ENCODE measurements at places on chromosomes 13 and 19. TPM values are rescaled to one million over a fixed set of nuclear protein-coding genes. Genes with fewer than 3 reads are reported as not detected.

INSR gene
- total RNA-seq, result 11.7 TPM

MED16 gene
- total RNA-seq, result 20.9 TPM

CBARP gene
- total RNA-seq, result 4.5 TPM

CLEC17A gene
- not detected for total RNA-seq

ZNF57 gene
- total RNA-seq, result 4.6 TPM

FREM2 gene
- not detected for total RNA-seq

OR7A5 gene
- total RNA-seq, result not detected

UNC13A gene
- under 0.01 TPM for total RNA-seq

ZNF296 gene
- not detected for total RNA-seq

IGFLR1 gene
- 1.4 TPM for total RNA-seq

GRCh38 chr13:99982731-99983498, 1.3 kb downstream of the ZIC2 start:
- H3K4me1 ChIP-seq, result no peaks in the 10 kb centered on the region
- H3K36me3 ChIP-seq, result no peaks in the 10 kb centered on the region
- no peak overlapping the region for H3K27ac ChIP-seq
- no peak overlapping the region for H3K4me3 ChIP-seq
- peaks cover 80% of the 10 kb centered on the region for H3K27me3 ChIP-seq
- DNase-seq, result no peak

DNA sequence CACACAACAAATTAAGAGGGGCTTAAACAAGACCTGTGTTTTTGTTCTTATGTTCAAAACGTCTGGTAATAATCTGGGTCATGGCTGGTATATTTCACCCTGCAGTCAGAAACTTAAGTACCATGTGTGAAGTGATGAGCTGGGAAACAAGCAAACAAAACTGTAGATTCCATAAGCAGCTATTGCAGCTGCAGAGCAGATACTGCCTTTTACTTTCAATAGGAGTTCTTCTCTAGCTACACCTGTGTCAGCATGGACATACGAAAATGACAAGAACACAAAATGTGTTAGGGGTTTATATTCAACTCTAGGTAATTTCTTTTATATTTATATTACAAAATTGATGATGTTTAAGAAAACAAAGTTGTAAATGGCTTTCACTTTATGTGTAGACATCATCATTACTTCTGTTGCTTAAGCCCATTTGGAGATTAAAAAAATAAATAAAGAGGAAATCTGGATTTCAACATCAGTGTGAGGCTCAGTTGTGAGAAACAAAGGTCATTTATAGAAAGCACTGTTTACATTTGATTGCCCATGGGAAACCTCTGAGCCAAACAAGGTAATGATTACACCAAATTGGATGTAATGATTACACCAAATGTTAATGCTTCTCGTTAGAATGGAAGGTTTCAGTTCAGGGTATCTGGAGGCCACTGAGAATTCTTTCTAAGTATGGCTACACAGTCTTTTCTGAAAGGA, 451.0 kb upstream of the SLC10A2 start:
- no peaks in the 10 kb centered on the region for H3K4me1 ChIP-seq
- H3K27ac ChIP-seq, result no peak overlapping the region
- no peaks in the 10 kb centered on the region for H3K27me3 ChIP-seq
- no peak overlapping the region for H3K4me3 ChIP-seq
- no peaks in the 10 kb centered on the region for H3K36me3 ChIP-seq

GRCh38 chr13:95197548-95197947, 103.7 kb downstream of the ABCC4 start:
- no peaks in the 10 kb centered on the region for H3K4me1 ChIP-seq
- no peaks in the 10 kb centered on the region for H3K36me3 ChIP-seq
- H3K27me3 ChIP-seq, result no peaks in the 10 kb centered on the region
- no peak overlapping the region for H3K4me3 ChIP-seq

- H3K4me3 ChIP-seq, result no peak overlapping the region
- H3K4me1 ChIP-seq, result no peaks in the 10 kb centered on the region
- no peak overlapping the region for H3K27ac ChIP-seq
- H3K27me3 ChIP-seq, result no peaks in the 10 kb centered on the region
Measured at GRCh38 chr13:62358646-62358932, 942.9 kb upstream of the PCDH20 start.

DNA sequence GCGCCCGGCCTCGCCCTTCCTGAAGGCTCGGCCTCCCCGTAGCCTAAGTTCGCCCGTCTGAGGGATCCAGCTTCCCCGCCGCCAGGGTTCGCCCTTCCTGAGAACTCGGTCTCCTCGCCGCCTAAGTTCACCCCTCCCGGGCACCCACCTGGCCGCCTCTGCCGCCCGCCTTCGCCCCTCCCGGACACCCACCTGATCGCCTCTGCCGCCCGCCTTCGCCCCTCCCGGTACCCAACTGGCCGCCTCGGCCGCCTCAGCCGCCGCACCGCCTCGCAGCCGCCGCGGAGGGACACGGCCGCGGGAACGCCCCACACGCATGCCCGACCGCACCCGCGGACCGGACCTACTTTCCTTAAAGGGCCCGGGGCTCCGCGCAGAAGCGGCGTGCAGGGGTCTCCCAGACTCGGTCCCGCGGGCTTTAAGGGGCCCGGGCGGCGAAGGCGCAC, at the start of gene MOB3A:
Gene MOB3A, minus strand, starts transcription at position 293 of the 446 bp plus-strand sequence. CDS start 17,766 bp downstream, outside the sequence.
- H3K27ac ChIP-seq, result peak within 1 kb of the TSS; percentile 88
- peak within 1 kb of the TSS; percentile 90 for H3K4me3 ChIP-seq
- peak; percentile 95 for DNase-seq

DNA sequence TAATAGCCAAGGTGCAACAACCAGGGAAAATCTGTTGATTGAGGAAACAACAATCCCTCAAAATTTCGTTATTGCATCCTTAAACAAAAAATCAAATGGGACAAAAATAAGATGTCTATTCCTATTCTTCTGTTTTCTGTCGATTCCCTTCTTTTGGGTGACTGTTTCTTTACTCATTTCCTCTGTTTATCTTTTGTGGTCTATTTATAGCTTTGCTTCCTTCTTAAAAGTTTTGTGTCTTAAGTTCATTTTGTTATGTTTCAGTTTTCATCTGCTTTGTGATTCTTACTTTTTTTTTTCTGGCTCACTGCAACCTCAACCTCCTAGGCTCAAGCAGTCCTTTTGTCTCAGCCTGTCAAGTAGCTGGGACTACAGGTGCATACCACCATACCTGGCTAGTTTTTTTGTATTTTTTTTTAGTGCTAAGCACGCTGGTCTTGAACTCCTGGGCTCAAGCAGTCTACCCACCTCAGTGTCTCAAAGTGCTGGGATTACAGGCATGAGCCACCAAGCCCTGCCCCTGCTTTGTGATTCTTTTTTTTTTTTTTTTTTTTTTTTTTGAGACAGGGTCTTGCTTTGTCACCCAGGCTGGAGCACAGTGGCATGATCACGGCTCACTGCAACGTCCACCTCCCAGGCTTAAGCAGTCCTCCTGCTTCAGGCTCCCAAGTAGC, 10.4 kb downstream of the ZNF146 start:
- peaks cover 29% of the 10 kb centered on the region for H3K4me1 ChIP-seq
- H3K36me3 ChIP-seq, result peaks cover 53% of the 10 kb centered on the region
- no peaks in the 10 kb centered on the region for H3K27me3 ChIP-seq
- peak overlapping the region; percentile 56 for H3K4me3 ChIP-seq

- peak; percentile 91 for DNase-seq
- peaks cover 17% of the 10 kb centered on the region for H3K4me1 ChIP-seq
- peak overlapping the region; percentile 100 for H3K27ac ChIP-seq
- peaks cover 9% of the 10 kb centered on the region for H3K36me3 ChIP-seq
- H3K27me3 ChIP-seq, result no peaks in the 10 kb centered on the region
Measured at GRCh38 chr19:5718579-5719273, 1.2 kb downstream of the LONP1 start.

DNA sequence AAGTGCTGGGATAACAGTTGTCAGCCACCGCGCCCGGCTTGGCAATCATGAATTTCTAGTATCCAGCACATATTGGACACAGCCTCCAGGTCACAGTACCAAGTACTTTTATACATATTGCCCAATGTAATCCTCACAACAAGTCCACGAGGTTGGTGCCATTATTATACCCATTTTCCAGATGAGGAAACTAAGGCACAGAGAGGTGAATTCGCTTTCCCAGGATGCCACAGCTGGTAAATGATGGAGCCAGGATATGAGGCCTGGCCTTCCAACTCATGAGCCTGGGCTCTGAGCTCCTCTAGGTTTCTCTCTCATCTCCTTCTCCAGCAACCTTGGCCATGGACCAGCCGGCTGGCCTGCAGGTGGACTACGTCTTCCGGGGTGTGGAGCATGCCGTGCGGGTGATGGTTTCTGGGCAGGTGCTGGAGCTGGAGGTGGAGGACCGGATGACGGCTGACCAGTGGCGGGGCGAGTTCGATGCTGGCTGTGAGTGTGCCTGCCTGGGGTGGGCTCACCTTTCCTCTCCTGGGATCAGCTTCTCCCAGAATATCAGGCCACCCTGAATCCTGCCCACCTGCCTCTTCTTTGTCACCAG, 7.5 kb downstream of the CCDC61 start:
- no peaks in the 10 kb centered on the region for H3K4me1 ChIP-seq
- no peak overlapping the region for H3K27ac ChIP-seq
- H3K27me3 ChIP-seq, result no peaks in the 10 kb centered on the region
- H3K4me3 ChIP-seq, result no peak overlapping the region

DNA sequence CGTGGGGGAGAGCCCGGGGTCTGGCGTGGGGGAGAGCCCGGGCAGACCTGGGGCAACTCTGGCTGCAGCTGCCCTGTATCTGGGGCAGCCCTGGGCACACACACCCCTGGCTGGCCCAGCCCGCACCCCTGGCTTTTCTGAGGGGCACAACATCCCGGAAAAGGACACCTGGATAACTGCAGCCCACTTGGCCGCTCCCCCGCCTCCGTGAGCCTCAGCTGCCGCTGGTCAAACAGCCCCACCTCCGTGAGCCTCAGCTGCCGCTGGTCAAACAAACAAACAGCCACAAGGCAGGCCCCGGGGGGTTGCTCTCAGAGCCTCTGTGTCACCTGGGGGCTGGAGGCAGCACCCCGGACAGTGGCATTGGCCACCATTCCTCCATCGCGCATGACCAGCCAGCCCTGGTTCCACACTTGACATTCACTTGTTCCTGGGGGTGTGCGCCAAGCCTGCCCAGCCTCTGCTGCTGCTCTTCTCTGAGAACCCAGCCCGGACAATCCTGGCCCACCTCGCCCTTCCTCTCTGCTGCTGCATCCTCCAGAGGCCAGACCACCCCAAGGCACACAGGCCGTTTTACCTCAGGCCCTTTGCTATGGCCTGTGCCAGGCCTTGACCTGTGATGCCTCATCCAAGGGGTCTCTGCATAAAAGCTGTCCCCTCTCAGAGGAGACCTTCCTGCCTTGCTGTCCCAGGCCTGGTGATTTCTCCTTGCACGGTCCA, 19.9 kb downstream of the CEBPG start:
- H3K4me1 ChIP-seq, result peaks cover 35% of the 10 kb centered on the region
- H3K27me3 ChIP-seq, result no peaks in the 10 kb centered on the region
- H3K4me3 ChIP-seq, result peak overlapping the region; percentile 42
- no peaks in the 10 kb centered on the region for H3K36me3 ChIP-seq

DNA sequence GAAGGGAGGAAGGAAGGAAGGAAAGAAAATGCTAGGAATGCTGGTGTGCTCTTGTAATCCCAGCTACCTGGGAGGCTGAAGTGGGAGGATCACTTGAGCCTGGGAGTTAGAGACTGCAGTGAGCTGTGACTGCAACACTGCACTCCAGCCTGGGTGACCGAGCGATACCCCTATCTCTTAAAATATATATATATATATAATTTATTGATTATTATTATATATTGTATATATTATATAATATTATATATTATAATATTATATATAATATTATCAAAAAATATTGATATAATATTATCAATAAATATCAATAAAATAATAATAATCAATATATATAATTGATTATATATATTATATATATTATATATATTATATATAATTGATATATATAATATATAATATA, 8.6 kb upstream of the ADGRL1 start:
- no peaks in the 10 kb centered on the region for H3K36me3 ChIP-seq
- H3K27me3 ChIP-seq, result no peaks in the 10 kb centered on the region
- no peak for DNase-seq

DNA sequence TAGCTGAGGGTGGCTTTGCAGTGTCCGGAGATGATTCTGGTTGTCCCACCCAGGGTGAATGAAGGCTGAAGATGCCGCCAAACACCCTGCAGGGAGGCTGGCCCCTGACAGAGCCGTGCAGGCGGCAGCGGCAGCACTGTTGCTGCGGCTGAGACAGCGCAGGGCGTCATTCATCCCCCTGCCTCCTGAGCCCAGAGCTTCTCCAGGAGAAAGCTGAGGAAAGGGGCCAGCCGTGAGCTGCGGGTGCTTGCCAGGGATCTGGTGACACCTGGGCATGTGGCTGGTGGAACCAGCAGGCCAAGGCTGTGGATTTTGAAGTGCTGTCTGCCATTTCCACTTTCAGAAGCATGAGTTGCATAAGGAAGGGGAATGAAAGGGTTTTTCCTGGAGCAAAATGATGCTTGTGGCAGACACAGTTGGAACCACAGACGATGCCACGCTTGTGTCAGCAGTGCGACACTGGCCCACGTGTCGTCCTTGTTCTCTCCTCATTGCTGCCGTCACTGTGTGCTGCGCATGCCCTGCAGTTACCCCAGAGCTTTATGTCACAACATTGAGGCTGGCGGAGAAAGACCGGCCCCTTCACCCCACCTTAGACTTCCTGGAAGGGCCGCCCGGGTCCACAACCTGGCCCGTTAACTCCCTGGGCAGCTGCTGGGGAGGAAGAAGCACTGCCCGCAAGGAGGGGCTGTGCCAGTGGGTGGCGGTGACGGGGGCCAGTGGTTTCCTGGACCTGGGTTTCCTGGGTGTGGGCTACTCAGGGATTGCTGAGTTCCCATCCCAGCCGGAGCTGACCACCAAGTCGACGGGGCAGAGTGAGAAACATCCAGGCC, 22.7 kb downstream of the TFDP1 start:
- H3K4me3 ChIP-seq, result no peak overlapping the region
- DNase-seq, result no peak
- no peaks in the 10 kb centered on the region for H3K27me3 ChIP-seq
- no peaks in the 10 kb centered on the region for H3K4me1 ChIP-seq

- no peak overlapping the region for H3K27ac ChIP-seq
- H3K4me1 ChIP-seq, result no peaks in the 10 kb centered on the region
- DNase-seq, result no peak
- H3K27me3 ChIP-seq, result peaks cover 3% of the 10 kb centered on the region
- no peak overlapping the region for H3K4me3 ChIP-seq
Measured at GRCh38 chr13:38743466-38743865, 56.6 kb downstream of the FREM2 start.

DNA sequence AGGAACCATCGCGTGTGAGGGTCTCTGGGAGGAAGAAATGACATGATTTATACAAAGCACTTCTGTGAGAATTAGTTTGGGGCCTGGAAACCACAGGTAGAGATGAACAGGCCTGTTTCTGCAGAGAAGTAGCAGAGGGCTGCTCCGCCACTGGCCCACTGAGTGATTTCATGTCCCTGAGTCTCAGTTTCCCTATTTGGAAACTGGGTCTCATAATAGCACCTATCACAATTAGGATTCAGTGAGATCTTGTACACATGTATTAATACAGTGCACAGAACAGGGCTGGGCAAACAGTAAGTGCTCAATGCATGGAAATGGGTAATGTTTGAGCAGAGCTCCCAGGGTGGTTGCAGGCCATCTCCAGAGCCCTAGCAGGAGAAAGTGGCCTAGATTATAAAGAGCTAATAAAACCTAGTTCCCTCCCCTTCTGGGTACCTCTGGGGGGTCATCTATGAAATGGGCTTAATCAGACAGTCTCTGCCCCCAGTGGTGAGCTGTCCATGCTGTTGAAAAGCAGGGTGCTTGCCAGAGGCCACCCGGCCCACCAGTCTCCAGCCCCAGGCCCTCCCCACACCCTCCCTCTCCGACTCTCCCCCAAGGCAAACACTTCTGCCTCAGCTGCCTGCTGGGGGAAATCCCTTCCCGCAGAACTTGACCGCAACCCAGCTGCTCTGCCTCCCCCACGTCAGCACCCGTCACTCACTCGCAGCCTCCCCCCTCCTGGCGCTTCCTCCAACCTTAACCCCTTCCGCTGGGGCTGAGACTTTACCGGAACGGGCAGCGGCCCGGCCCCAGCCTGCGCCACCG, 4.5 kb downstream of the BCL3 start:
- H3K36me3 ChIP-seq, result peaks cover 30% of the 10 kb centered on the region
- H3K4me3 ChIP-seq, result peak overlapping the region; percentile 69
- peaks cover 44% of the 10 kb centered on the region for H3K4me1 ChIP-seq
- no peaks in the 10 kb centered on the region for H3K27me3 ChIP-seq
- peak; percentile 92 for DNase-seq
